ENCODE measurements at places on chromosomes 16 and 17.

- DNase-seq: no peak
Observed at GRCh38 chr17:33574942-33575445, 281.9 kb upstream of the ASIC2 start.

DNA sequence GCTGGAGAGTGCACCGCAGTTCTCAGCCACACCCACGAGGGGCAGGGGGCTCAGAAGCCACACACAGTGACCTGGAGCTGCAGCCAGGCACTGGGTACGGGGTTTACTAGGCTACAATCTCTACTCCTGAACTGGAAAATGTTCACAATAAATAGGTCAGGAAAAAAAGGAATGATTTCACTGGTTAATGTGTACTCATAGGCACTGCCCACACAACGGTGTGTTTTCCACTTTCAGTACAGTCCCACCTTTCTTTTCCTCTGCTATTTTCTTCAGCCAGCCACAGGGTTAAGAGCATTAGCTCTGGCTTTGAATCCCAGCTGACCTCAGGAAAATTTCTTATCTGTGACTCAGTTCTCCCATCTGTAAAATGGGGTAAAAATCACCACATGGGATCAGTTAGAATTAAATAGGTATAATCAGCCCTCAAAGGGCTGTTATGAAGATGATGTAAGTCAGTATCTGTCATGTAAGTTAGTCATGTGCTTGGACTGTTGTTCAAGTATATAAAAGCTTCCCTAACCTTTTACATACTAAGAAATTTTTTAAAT lies 35.7 kb downstream of the ZCCHC14 start:
- peak; percentile 43 for DNase-seq

DNA sequence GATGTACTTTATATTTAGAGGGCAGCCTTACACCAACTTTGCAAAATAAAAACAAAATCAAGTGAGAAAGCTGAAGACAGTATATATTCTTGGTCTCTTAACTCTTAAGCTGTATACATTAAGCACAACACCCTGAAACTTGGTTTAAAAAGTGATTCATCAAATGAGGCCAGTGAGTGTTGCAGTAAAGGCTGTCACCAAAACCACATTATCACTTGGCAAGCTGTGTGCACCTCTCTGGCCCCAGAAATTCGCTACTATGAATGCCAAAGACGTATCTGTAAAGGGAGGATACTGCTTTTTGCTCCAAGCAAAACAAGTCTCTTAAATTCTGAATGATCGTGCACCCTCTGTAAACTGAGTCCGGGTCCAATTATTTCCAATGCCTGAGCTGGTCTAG lies 163.9 kb downstream of the ZFHX3 start:
- DNase-seq: no peak

GRCh38 chr17:74078363-74078941 lies 125.0 kb upstream of the RPL38 start:
- DNase-seq: no peak

GRCh38 chr16:68936736-68937631 lies 93.7 kb downstream of the TANGO6 start:
- no peak for DNase-seq

DNA sequence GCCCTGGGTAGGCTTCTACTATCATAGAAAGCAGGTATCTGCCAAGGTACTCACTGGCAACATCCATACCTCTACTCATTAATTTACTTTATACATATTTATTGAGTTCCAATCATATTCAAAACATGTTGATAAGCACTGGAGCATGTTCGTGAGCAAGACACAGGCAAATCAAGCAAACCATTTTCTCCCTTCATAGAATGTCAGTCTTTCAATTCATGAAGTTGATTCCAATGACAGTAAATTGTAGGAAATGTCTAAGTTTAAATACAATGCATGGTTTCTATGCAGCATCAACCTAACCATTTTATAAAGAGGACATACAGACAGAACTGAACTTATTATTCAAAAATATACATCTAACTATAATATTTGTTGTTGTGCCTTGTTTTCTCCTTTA lies 978.6 kb downstream of the CDH8 start:
- DNase-seq: no peak

All from Calu3 (cell line).